NCI-H524 treated with DMSO at 0.1 percent for 48 hours (cell line): ENCODE measurements at places on chromosomes 7 and 10.

GRCh38 chr7:88217675-88218428, 2.0 kb downstream of the SRI start:
- no peak for DNase-seq

DNA sequence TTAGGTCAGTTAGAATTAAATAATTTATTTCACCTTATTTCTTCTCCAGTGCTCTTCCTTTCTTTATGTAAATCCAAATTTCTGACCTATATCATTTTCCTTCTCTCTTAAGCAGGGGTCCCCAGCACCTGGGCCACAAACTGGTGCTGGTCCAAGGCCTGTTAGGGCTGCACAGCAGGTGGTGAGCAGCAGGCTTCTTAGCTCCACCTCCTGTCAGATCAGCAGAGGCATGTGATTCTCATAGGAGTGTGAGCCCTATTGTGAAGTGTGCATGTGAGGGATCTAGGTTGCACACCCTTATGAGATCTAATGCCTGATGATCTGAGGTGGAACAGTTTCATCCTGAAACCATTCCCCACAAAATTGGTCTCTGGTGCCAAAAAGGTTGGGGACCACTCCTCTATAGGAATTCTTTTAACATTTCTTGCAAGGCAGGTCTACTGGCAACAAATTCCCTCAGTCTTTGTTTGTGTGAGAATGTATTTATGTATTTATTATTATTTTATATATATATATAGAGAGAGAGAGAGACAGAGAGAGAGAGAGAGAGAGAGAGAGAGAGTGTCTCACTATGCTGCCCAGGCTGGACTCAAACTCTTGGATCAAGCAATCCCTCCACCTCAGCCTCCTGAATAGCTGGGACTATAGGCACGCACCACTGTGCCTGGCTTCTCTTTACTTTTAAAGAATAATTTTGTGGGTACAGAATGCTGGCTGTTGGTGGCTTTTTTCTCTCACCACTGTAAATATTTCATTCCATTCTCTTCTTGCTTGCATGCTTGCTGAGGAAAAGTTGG, 4.3 kb upstream of the ABCC2 start:
- DNase-seq: no peak

- DNase-seq: no peak
These were observed 74.8 kb upstream of the SP8 start for GRCh38 chr7:20861468-20861867.

DNA sequence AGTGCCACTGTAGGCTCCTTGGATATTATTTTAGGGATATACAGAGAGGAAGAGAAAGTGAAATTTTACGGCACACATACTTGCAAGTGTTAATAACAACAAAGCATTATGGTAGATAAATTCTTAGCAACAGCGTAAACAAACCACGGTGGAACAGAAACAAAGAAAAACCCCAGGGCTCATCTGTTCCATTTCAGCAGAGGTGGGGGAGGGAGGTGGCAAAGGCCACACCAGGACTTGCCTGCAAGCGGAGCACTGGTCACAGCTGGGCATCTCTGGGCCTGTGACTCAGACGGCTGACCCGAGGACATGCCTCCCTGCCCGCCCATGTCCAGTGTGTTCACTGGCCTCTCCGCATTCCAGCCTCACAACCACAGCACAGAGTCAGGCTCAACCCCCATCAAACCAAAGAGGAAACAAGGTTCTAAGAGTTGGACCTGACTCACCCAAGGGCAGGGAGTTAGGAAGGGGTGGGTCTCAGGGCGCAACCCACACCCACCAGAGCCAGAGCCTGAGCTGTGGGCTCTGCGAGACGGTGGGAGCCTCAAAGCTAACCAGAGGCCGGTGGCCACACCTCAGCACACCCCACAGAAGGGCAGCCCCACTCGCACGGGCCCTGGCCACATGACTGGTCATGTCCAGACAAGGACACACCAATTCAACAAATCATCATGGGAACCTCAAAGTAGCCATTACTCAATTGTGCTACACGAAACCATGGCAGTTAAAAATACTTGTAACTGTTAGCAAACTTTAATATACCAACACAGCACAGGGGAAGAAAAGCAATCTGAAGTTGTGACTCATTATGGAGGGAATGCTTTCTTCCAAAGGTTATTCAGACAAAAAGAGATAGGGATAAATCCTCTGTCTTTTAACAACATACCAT, 10.7 kb downstream of the ESYT2 start:
- no peak for DNase-seq

GRCh38 chr10:3068968-3069737, 1.8 kb downstream of the PFKP start:
- no peak for DNase-seq

DNA sequence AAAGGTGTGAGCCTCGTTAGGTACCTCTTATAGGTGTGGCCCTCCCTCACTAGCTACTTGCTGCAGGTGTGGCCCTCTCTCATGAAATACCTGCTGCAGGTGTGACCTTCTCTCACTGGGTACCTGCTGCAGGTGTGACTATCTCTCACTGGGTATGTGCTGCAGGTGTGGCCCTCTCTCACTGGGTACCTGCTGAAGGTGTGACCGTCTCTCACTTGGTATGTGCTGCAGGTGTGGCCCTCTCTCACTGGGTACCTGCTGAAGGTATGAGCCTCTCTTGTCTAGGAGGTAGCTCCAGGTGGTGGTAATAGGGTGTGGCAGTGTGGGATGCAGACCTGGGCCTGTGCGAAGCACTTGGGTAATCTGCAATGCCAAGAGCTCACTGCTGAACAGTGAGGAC, 170.7 kb upstream of the PLPP4 start:
- no peak for DNase-seq

DNA sequence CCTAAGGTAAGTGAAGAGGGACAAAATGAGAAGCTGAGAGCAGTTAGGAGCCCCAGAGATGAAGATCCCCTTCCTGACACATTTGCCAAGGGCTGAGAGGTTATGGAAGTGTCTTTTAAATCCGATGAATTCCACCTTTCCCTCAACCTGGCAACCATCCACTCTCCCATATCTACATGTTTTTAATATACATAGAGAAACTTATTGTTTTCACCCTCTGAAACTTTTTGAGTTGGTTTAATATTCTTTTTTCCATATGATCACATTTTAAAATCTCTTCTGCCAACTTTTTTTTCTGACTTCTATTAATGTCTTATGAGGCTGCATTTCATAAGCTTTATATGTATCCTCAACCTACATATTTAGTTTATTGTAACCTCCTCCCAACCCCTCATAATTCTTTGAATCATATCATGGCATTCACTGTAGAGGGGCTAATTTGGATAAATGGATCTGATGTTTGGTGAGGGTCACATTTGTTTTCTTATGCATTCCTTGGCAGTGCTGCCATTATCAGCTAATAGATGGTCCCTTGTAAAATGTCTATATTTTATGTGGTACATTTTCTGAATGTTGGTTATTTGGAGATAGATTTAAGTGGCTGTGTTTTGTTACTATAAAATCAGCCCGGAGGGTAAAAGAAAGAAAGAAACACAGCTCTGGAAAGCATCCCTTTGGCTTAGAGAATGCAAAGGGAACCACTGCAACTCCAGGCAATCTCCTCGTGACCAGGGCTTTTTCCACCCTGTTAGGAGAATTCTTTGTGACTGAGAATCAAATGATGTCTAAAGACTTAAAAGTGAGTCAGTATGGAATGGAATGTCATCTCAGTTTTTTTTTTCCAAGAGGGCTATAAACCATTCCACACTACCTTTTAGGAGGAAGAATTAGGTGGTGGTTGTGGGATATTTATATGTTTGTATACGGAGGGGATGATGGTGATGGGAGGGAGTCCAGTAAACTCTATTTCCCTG, 334.4 kb downstream of the SUGCT start:
- no peak for DNase-seq

GRCh38 chr7:34973400-34973760, 63.9 kb downstream of the DPY19L1 start:
- DNase-seq: no peak

DNA sequence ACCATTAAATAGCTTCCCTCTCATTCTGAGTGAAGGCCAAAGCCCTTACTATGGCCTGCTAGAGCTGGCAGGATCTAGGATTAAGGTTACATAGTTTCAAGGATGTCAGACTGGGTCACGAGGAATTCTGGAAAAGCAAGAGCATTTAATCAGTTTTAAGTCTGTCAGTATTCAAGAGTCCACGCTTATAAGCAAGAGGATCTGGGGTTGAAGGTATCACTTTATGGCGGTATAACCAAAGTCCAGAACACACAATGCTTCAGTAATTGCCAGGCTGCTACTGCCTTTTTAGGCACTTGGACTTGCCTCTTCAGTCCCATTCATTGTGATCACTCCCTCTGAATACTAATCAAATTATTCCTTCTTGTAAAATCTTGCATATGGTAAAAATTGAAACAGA, 101.0 kb downstream of the HBP1 start:
- DNase-seq: no peak
